Colonic mucosa (tissue), 4 donors: ENCODE measurements at places on chromosomes 7 and 10.

- no peak for DNase-seq
Measured at GRCh38 chr10:97089209-97089870, 96.4 kb downstream of the SLIT1 start.

DNA sequence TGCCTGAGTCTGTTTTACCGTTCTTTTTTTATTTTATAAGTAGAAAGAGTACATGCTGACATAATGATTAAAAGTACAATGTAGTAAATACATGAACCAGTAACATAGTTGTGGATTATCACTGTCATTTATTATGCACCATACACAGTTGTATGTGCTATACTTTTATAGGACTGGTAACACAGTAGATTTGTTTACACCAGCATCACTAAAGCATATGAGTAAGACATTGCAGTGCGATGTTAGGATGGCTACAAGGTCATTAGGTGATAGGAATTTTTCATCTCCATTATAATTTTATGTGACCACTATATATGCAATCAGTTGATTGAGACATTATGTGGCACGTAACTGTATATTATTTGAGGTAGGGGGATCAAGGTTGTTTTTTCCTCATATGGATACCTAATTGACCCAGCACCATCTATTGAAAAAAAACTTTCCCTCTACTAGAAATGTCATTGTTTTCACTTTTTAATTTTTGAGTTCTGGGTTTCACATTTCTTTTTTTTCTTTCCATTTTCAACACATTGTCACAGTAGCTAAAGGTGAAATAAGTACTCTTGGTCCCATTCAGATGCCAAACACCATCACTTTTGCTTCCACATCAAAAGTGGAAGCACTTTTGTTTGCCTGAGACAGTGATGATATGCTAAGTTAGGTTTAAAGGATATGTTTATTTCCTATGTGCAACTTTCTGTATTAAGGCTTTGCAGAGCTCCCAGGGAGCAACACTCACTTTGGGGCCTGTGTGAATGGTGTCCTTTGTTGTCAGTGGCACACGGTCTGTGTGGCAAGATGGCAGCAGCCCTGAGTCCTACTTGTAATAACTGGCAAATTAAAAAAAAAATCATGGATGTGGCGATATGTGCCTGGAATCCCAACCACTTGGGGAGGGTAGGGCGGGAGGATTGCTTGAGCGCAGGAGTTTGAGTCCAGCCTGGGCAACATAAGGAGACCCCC, 17.1 kb downstream of the UBE2D1 start:
- no peak for DNase-seq

DNA sequence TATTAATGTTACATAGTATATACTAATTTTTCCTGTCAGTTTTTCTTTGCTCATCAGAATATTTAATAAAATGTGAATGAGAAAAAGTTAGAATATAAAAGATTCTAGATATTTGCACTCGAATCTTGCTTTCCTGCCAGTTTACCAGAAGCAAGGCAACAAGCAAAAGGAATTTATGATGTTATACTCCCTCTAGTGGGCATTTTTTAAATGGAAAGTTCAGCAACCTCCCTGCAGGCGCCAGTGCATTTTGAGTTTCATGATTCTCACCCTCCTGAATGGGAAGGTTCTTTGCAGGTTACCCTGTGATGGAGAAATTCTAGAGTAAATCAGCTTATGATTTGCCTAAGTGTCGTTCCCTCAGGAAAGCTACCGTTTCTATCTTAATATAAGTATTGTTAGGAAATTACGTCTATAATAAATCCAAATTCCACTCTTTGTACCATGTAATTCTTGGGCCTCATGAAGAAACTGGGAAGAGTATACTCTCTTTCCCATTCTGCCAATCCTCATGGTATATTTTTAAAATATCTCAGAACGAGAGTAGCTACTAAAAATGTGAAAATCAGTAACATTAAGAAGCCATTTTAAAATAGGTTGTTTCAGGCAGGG, 350.0 kb downstream of the CRPPA start:
- DNase-seq: no peak

DNA sequence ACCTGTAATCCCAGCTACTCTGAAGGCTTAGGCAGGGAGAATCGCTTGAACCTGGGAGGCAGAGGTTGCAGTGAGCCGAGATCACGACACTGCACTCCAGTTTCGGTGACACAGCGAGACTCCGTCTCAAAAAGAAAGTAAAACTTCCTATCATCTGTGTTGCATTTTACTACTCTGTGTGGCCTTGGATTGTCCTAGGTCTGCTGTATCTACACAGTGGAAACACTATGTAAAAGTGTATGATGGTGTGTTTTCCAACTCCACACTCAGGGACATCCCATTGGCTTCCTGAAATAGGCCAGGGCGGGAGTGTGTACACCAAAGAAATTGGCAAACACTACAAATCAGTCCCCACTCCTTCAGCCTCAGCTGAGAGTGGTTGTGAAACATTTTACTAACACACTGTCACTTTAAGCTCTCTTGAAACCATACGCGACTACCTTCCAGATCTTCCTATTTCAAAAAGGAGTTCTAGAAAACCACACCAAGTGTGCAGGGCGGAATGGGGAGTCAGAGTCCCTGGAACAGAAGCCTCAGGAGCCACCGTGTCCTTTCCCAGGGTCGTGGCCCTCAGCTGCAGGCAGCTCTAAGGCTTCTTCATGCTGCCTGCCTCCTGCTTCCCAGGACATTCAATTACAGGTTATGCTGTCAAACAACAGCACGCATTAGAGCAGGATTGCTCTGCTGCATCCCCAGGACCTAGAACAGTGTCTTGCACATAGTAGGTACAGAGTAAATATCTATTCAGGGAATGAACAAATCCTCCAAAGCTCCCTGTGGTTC, 275.4 kb downstream of the PARD3 start:
- DNase-seq: peak; percentile 48

DNA sequence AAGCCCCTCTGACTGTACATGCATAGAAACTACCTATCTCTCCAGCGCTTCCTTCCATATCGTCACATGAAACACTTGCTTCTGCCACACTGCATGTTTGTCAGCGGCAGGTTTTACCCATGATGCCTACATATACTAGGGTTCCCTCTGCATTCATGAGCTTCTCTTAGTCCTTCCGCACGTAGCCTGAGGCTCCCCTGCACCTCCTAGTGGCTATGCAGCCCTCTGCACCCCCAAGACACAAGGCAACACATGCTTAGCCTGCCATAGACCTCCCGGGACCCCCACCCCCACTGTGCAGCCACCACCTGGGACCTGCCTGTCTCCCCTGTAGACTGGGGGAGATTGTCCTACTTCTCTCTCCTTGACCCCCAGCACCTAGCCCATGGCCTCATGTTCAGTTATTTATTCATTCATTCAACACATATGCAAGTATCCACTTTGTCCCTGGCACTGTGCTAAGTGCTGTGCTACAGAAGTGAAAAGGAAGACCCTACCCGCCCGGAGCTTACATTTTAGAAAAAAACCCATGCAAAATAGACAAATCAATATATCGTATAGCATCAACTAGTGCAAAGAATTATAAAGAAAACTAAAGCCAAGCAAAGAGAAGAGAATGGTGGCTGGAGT, 23.5 kb downstream of the TMEM273 start:
- peak; percentile 31 for DNase-seq

- DNase-seq: no peak
Measured at GRCh38 chr10:130994191-130994590, 317.3 kb downstream of the TCERG1L start.

GRCh38 chr7:18570441-18570840, 74.9 kb downstream of the HDAC9 start:
- no peak for DNase-seq

- DNase-seq: no peak
Measured at GRCh38 chr10:5557799-5558771, 33.3 kb downstream of the CALML3 start.

DNA sequence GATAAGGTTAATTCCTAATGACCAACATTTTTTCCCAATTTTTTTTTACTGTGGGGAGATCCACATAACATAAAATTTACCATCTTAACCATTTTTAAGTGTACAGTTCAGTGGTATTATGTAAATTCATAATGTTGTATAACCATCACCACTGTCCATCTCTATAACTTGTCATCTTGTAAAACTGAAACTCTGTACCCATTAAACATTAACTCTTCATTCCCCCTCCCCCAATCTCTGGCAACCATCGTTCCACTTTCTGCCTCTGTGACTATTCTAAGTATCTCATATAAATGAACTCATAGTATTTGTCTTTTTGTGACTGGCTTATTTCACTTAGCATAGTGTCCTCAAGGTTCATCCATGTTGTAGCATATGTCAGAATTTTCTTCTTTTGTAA, 46.0 kb upstream of the HPS1 start:
- no peak for DNase-seq

DNA sequence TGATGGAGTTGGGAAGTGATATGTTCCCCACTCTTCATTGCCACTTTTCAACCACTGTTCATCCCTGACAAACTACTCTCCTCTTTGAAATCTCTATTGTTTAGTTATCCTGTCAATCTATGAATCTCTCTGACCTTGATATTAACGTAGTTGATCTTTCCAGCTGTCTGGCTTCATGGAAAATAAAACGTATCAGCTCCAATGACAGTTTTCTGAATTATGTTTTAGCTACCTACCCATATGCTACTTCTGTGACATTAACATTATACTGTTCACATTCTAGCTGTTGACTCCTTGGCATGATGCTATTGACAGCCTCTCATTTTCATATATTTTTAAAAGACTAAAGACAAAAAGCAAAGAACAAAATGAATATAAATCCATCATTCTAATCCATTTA, 53.3 kb downstream of the PCLO start:
- no peak for DNase-seq

DNA sequence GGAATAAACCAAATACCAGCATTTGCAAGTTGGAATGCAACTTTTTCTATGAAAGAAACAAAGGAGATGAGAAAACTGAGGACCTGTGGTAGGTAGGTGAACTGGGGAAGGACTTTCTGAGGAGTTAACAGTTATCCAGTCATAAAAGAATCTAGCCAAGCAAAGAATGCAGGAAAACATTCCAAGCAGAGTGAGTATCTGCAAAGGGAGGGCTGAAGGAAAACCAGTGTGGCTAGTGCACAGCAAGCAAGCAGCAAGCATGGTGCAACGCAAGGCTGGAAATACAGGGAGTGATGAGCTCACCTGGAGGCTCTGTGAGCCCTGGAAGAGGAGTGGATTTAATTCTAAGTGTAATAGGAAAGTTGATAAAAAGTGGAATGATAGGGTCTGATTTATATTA, 44.0 kb downstream of the RTKN2 start:
- no peak for DNase-seq

DNA sequence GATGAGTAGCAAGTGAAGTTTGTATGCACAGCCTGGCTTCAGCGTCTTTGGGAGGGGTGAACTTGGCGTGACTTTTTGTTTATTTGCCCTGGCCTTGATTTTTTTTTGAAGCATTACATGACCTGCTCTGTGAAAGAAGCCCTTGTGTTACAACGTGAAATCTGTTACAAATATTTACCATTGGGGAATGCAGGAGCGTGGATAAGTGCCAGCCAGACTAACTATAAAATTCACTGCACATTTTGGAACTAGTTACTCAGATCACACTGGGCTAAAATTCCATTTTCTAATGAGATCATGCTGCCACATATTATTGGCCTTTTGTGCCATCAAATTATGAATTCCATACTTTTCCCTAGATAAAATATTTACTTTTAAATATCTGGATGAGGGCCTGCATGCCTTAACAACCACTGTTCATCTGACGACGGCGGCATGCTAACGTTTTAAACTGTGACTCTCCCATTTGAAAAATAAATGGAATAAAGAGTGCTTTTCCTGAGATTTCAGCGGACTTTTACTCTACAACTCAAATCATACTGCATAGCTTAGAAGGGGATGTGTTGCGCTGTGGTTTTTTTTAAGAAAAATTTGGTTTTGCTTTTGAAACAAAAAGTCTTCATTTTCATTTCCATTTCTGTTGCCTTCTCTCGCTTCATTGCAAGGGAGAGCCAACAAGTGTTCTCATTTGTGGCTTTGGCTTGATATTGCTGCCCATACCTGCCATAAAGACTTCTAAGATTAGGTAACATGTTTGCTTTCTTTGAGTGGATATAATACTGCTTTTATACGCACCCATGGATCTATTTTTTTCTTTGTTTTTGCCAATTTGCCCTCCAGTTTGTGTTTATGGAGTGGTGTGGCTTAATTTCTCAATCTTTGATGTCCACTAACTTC, 352.2 kb downstream of the TFEC start:
- DNase-seq: peak; percentile 62

- DNase-seq: no peak
Measured at GRCh38 chr10:97228775-97229157, 43.0 kb upstream of the SLIT1 start.

DNA sequence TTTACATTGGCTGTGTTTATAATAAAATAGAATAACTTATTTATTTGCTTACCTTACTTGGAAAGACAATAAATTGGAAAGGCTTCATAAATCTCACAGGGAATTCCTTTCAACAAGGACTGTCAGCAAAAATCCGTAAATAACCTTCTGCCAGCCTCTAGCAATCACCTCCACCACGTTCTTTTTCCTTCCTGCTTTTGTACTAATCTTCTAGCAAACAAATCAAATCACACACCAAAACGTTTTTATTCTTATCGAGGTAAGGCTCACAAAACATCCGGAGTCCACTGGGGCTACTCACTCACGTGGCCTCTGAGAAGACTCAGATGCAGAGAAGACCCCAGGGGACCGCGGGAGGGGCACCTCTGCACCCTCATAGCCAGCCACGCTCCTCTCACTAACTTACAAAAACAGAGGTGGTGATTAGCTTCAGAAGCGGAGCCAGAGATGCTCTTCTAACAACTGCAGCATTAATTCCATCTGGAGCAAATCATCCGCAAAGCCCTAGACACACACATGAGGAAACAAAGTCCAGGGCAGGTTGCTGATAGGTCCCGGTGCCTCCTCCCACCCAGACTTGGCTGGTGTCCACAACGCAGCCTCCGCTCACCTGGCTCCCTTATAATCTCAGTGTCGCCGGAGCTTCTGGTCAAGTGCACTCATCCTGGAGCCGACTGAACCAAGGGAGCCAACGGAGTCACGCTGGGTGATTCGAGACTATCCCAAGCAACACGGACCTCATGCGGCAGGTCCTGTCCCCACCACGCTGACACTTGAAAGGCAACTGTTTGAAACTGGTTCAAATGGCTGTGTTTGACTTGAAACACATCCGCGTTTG, 22.5 kb downstream of the CTBP2 start:
- DNase-seq: peak; percentile 87

- DNase-seq: no peak
Measured at GRCh38 chr10:71241114-71241829, 28.9 kb downstream of the UNC5B start.

DNA sequence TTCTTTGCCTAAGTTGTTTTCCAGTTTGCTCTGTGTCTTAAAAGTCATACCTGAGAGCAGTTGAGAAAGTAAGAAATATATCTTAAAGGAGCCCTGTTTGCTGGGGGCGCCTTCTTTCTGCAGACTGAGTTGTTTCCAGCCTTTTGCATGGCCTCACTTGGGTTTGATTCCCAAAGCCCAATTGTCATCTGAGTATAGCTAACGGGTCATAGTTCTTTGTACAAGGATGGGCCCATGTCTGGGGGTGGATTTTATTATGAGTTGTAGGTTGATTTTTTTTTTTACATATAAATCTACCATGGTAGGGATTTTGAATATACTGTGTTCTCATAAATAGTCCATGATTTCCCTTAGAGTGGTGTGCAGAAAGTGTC, 318.7 kb upstream of the LRGUK start:
- DNase-seq: no peak
